ENCODE measurements at places on chromosomes 1 and 21. TPM values are rescaled to one million over a fixed set of nuclear protein-coding genes. Genes with fewer than 3 reads are reported as not detected.

The RHD gene
- not detected for total RNA-seq

The OR2L13 gene
- not detected for total RNA-seq

The XCL2 gene
- not detected for total RNA-seq

The CFHR4 gene
- total RNA-seq, result not detected

The ALPL gene
- 0.30 TPM for total RNA-seq

The SESN2 gene
- 36.5 TPM for total RNA-seq

The PHLDA3 gene
- 120 TPM for total RNA-seq

The PWP2 gene
- 4.8 TPM for total RNA-seq

The PITHD1 gene
- 36.8 TPM for total RNA-seq

The ADORA3 gene
- total RNA-seq, result not detected

The MATN1 gene
- total RNA-seq, result under 0.01 TPM

The MANEAL gene
- total RNA-seq, result 0.30 TPM

The MYOG gene
- not detected for total RNA-seq

The C1orf87 gene
- total RNA-seq, result not detected

The FAF1 gene
- 69.5 TPM for total RNA-seq

The FRRS1 gene
- 12.0 TPM for total RNA-seq

The MTFR1L gene
- total RNA-seq, result 41.7 TPM

The TEDDM1 gene
- total RNA-seq, result not detected

The AMY1A gene
- not detected for total RNA-seq

The OR2T35 gene
- total RNA-seq, result not detected

The CRB1 gene
- total RNA-seq, result 0.30 TPM

The PSMG1 gene
- total RNA-seq, result 34.0 TPM

The USP25 gene
- 28.2 TPM for total RNA-seq

The RXFP4 gene
- total RNA-seq, result 0.30 TPM

The TTC34 gene
- total RNA-seq, result 0.18 TPM

The IFNAR1 gene
- total RNA-seq, result 57.0 TPM

The TMEM9 gene
- total RNA-seq, result 75.8 TPM

The SEC16B gene
- 3.6 TPM for total RNA-seq

The ZSWIM5 gene
- under 0.01 TPM for total RNA-seq

The UBE2U gene
- total RNA-seq, result not detected

The GSTM5 gene
- 1.8 TPM for total RNA-seq

The HUNK gene
- not detected for total RNA-seq

The OPRD1 gene
- total RNA-seq, result not detected

The CLEC20A gene
- not detected for total RNA-seq

The THEM5 gene
- total RNA-seq, result not detected

The TBX15 gene
- not detected for total RNA-seq

The F5 gene
- total RNA-seq, result under 0.01 TPM

The FMO1 gene
- total RNA-seq, result not detected

The ANXA9 gene
- total RNA-seq, result 0.05 TPM

The MIXL1 gene
- not detected for total RNA-seq

The AADACL4 gene
- not detected for total RNA-seq

The HPDL gene
- 1.4 TPM for total RNA-seq
